SK-MEL-5 (cell line): ENCODE measurements at places on chromosomes 6 and 20.

DNA sequence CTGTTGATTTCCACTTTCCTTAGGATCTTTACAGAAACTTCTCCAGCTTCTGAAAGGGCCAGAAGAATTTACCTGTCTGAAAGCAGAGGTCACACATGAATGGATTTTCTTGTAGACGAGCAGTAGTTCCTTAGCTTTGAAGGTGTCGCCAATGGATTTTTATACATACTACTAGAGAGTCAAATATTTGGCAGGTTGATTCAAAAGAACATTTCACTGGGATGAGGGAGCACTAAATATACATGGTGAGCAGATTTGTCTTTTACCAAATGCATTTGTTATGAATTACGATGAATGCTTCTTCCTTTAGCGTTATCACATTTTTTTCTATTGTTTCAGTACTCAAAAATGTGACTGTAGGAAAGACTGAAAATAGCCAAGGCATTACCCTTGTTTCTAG, 162.3 kb downstream of the PAX1 start:
- no peak for DNase-seq

GRCh38 chr6:14406614-14407331, 289.2 kb downstream of the CD83 start:
- no peak for DNase-seq

- peak; percentile 78 for DNase-seq
Measured at GRCh38 chr6:90284236-90285041, 12.2 kb downstream of the BACH2 start.

DNA sequence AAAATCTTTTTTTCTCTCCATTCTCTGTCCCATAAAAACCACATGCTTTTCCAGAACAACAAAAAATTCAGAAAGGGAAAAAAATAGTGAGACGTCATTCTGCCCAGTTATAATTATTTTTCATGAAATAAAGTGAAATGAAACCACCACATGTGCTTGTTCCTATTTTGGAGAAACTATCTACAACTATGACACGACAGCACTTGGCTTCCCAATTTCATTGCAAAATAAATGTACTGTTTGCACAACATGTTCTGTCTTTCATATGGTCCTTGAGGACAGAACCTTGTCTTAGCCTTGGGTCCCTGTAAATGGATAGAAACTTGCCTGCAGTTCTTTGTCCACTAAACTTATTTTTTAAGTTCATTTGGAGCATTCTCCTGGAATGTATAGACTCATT, 5.6 kb upstream of the MAN1A1 start:
- no peak for DNase-seq

DNA sequence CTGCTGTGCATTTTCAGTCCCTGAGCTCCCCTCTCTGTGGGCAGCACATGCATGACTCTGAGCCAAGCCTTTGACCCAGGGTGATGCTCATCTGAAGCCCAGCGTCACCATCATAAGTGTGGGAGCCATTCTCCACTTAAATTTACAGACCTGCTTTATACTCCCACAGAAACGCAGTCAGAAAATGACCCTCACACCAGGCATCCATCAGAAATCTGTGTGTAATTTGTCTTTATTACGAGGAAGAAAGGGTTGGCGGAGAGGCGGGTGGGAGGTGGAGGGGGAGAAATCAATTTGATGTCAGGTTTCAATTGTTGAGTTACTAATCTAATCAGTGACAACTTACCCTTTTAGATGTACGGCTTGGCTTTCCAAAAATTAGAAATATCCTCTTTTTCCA, 353.6 kb downstream of the MAFB start:
- no peak for DNase-seq
